ENCODE measurements at places on chromosomes 11 and 22. TPM values are rescaled to one million over a fixed set of nuclear protein-coding genes. Genes with fewer than 3 reads are reported as not detected.

The PKDREJ gene
- total RNA-seq = 0.08 TPM

The TRIM68 gene
- total RNA-seq = 10.6 TPM

The SLC6A5 gene
- total RNA-seq = not detected

The ADAMTS8 gene
- 0.85 TPM for total RNA-seq

The ACR gene
- total RNA-seq = 0.30 TPM

The AP5B1 gene
- total RNA-seq = 5.4 TPM

DNA sequence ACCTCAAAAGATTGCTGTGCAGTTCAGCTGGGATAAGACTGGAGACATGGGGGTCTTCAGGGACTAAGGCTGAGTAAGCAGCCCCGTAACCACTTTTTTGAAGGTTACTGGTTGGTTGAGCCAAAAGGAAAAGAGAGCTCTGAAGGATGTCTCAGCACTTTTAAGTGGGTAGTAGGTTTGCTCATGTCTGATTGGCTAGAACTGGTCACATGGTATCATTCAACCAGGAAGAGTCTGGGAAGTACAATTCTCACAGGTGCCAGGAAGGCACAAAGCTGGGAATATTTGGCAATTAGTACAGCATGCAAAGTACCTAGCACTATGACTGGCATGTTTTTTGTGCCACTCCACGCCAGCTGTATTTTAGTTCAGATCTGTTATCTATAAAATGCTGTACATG, 58.1 kb downstream of the SNX19 start:
- DNase-seq = no peak

DNA sequence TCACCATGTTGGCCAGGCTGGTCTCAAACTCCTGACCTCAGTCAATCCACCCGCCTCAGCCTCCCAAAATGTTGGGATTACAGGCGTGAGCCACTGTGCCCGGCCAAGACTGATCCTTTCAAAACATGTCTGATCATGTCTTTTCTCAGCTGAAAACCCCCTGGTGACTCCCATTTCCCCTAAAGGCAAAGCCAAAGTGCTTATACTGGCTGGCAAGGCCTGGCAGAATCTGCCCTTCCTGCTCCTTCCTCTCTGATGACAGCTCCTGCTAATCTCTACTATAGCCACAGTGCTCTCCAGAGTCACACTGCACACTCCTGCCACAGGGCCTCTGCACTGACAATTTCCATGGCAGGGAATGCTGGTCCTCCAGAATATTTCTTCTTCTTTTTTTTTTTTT, 2.6 kb upstream of the MCHR1 start:
- no peak for DNase-seq

DNA sequence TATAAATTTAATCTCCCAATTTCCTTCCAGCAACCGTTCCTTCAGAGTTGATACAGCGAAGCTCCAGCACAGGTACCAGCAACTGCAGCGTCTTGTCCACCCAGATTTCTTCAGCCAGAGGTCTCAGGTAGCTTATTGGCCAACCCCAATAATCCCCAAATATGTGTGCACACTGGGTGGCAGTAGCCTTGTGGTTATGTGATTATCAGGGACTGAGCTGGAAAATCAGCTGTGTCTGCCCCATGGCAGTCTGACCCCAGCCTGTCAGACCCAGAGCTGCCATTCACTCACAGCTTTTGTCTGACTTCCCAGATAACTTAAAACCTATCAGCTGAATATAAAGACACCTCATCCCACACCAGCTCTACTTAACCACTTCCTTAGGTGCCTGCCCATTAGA, 2.0 kb downstream of the HSCB start:
- DNase-seq = no peak

GRCh38 chr22:36368359-36368983, 19.3 kb downstream of the MYH9 start:
- DNase-seq = no peak

DNA sequence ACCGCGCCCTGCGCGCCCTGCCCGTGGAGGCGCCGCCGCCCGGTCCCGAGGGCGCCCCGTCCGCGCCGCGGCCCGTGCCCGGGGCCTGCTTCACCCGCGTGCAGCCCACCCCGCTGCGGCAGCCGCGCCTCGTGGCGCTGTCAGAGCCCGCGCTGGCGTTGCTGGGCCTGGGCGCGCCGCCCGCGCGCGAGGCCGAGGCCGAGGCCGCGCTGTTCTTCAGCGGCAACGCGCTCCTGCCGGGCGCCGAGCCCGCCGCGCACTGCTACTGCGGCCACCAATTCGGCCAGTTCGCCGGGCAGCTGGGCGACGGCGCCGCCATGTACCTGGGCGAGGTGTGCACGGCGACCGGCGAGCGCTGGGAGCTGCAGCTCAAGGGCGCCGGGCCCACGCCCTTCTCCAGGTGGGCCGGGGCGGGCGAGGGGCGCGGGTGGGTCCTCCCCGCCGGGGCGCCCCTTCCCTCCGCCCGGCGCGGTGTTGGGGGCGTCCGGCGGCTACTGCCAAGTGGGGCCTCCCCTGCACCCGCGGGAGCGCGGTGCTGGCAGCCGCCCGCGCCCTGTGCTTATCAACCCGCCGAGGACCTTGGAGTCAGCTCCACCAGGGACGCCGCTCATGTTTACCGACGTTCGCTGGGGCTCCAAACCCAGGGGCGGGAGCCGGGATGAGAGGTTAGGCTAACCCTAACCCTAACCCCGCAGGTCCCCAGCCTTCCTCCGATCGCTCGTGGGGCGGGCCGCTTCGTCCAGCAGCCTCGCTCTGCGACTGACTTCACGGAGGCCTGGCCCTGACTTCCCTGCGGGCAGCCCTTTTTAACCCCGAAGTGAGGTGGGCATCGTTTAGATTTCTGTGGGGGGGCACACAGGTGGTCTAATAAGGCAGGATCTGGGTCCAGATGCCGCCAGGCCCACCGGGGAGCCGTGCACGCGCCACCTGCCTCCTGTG, 649 bp downstream of the SELENOO start:
- no peak for DNase-seq

DNA sequence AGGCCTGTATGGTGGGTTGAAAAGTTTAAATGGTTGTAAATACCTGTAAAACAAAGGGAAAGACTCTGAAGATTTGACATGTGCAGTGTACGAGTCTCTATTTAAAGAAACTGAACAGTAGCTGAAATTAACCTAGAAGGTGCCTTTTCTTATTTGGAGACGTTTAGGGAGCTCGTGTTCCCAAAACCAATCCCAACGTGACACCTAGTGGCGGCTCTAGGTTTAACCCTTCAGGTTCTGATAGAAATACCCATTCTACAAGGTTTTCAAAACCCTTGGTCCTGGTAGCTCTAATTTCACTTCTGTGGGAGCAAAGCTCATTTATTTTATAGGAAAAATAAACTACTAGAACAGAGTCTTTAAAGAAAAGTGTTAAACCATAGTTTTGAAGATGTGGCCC, 258.3 kb downstream of the LRRC4C start:
- no peak for DNase-seq

DNA sequence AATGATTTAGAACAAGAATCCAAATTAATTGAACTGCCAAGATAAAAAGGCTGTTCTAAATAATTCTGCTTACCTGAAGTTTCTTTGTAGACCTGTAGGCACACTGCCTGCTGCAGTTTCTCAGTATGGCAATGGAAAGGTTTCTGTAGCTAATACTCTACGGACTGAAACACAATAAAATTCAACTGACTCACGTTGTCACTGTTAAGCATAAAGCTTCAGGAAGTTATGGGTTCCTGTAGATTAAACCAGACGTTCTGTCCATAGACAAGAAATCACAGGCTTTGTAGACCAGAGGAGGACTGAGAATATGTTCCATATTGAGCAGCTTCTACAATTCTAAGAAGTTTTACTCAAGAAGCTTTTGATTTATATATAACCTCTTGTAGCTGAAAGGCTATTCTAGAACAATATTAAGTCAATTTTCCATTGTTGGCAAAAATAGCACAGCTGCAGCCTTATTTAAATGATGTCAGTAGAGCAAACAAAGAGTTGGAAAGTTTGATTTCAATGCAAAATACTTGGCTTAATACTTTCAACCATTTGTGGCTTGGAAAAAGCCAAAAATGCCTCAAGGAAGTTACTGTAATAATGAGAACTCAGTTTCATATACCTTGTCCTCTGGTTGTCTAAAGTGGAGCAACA, at the start of gene GLYATL2:
GLYATL2 (minus strand) TSS at position 344 of the 645 bp plus-strand sequence. CDS start 5,092 bp downstream, outside the sequence.
- DNase-seq = no peak

DNA sequence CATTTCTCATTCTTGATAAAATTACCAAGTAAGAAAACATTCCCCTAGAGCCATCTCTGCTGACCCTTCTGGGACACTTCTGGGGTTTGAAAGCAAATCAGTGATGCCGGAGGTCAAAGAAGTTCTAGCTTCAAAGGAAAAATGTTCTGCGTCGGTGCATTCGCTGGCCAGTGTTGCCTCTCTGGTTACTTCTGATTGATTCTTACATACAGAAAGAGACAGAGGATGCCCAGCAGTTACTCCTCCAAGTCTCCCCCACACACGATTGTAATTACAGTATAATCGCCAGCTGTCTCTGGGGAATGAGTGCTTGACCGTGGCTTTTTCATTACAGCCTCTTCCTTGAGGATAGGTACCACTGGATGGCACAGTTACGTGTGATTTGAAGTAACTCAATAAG, 150.9 kb downstream of the SNX19 start:
- no peak for DNase-seq

DNA sequence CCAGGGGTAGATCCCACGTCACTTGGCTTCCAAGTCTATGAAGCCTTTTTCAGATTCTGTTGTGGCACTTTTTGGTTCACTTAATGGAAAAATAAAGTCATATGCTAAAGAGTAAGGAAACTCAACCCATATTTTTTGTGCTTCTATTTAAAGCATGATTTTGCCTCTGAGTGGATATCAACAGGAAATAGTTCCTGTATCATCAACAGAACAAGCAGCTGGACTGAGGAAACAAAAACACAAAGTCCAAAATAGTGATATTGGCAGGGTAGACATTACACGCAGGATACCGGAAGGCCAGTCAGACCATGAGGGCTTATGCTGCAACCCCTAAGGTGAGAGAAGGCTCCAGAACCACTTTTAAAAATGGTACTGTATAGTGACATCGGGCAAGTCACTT, 248.3 kb upstream of the ANO5 start:
- no peak for DNase-seq

GRCh38 chr22:46678003-46678657, 57.9 kb downstream of the GRAMD4 start:
- DNase-seq = no peak

- DNase-seq = no peak
These were observed 58.2 kb downstream of the TIMP3 start for GRCh38 chr22:32859743-32860142.

DNA sequence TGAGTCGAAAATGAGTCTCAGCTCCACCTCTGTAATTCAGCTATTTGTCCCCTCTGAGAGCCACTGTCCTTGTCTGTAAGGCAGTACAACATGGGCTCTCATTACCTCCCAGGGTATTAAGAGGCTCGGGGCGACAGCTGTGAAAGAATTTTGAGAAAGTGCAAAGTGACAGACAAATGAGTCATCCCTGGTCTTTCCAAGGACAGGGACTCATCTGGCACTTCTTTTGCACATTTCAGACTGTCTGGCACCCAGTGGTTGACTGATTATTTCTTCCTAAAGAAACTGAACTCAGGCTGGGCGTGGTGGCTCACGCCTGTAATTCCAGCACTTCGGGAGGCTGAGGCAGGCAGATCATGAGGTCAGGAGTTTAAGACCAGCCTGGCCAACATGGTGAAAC, 62.1 kb upstream of the ARFGAP3 start:
- no peak for DNase-seq
